Common myeloid progenitor, CD34-positive (primary cell): ENCODE measurements at places on chromosomes 5 and 9.
A peak's percentile ranks its signal among the peaks of the same experiment; 100 is the strongest.

DNA sequence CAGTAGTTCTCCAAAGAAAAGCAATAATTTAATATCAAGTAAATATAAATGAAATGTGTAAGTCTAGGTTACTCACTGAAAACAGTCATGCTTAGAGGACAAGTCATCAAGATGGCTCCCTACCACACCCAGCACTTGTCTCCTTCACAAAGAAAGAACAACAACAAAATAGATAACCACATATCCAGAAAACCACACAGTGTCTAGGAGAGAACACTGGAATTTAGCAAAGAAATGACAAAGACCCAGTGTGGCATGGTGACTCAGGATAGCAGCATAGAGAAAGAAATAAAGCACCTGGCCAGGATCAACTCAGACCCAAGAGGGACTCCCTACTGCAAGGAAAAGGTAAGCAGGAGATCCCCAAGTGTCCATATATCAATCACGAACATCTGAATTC, 356.2 kb downstream of the TMEM161B start:
- no peak for DNase-seq

- DNase-seq, result no peak
Observed at GRCh38 chr5:130578354-130578753, 586.7 kb downstream of the HINT1 start.

GRCh38 chr9:14356351-14357265, 42.7 kb upstream of the NFIB start:
- no peak for DNase-seq

GRCh38 chr5:176904276-176904675, 5.1 kb upstream of the HK3 start:
- DNase-seq, result no peak

DNA sequence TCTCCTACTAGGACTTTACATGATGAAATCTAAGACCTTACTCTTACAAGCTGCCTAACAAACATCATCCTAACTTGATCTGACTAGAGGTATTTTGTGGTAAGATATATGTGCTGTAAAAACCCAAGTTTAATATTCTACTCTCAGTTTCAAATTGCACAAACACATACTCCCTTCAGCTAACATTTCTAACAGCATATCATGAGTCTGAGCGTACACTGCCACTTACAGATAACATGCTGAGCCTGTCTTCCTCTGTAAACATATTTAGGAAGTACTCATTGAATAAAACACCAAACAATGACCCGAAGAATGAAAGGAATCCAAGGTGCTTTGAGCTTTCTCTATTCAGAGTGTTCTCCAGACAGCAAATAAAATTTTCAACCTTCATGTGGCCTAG, 7.9 kb upstream of the ESM1 start:
- peak; percentile 10 for DNase-seq

DNA sequence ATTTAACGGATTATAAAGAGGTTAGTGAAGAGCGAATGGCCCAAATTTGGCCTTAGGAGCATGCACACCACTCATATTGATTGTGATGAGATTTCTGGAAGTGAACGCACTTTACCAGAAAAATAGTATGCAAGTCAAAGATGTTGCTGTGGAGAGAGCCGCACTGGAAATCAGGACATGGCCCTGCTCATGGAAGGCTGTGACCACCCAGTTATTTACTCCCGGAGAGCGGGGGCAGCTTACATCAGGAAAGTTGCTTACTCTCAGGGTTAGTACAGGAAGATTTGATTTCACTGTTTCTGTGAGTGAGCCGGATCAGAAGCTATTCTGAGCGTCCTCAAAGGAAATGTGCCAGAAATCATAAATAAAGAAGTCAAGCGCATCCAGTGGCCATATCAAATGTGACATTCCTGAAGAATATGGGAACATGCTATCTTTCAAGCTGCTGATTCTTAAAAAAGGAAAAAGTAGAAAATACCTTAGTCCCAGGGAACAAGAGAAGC, 42.9 kb upstream of the STRBP start:
- no peak for DNase-seq

DNA sequence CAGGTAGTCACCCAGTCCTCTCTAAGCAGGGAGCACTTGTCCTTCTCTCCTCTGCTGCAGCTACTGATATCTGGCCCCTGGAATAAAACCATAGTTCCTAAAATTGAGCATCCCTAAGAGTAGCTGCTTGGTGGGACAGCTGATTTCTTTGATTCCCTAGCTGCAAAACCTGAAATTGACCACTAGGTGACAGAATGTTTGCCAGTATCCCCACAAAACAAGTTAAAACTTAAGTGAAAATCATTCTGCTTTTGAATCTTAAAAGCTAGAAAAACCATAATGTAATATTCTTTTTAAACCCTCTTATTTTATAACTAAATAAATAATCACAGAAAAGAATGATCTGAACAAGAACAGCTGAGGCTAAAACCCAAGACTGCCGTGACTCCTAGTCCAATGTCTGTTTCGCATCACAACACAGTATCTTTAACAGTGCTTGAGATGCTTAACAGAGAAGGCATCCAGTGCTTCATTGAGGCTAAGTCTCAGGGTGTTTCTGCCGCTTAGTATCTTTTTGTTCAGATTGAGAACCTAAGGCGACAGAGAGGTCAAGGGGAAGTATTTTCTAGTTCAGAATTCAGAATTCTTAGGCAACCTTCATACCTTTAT, 24.4 kb upstream of the TAL2 start:
- DNase-seq, result peak; percentile 14

- DNase-seq, result no peak
Observed at GRCh38 chr5:150139334-150139733, 16.3 kb downstream of the PDGFRB start.

DNA sequence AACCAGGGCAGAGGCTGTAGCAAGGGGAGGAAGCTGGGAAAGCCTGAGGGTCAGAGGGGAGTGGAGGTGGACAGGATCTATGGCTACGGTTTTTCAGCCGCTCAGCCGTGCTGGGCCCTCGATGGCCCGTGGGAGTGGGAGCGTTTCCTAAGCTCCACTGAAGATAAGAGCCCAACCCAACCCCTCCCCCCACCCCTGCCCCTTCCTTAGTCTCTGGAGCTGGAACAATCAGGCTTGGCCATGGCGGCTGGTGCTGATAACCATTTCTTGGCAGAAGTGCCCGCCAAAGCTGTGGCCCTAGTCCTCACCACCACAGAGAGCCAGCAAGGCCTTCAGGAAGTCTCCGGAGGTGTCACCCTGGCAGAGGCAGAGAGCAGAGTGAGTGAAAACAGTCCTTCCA, 20.3 kb upstream of the TNIP1 start:
- DNase-seq, result no peak

- DNase-seq, result no peak
Observed at GRCh38 chr5:35026941-35027340, 20.8 kb downstream of the AGXT2 start.

GRCh38 chr9:20394969-20395368, 227.3 kb downstream of the MLLT3 start:
- no peak for DNase-seq
